ENCODE measurements at places on chromosomes 3 and 15.

DNA sequence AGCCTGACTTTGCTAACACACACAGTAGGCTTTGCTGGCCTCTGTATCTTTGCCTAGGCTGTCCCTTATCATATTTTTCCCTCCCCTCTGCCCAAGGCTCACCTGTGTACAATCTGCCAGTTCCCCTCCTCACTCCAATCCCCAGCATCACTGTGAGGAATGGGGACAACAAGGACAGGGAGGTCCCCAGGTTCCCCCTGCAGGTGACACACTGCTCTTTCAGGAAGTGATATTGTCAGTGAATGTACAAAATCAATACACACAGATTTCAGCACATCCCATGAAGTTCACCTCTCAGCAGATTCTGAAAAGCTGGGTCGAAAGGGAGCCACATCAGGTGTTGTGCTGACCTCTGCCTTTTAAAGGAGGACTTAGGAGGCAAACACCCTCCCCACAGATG lies 177.5 kb downstream of the RAB11A start:
- DNase-seq = no peak

- no peak for DNase-seq
Observed at GRCh38 chr3:148866261-148866660, 1.2 kb downstream of the CPA3 start.

DNA sequence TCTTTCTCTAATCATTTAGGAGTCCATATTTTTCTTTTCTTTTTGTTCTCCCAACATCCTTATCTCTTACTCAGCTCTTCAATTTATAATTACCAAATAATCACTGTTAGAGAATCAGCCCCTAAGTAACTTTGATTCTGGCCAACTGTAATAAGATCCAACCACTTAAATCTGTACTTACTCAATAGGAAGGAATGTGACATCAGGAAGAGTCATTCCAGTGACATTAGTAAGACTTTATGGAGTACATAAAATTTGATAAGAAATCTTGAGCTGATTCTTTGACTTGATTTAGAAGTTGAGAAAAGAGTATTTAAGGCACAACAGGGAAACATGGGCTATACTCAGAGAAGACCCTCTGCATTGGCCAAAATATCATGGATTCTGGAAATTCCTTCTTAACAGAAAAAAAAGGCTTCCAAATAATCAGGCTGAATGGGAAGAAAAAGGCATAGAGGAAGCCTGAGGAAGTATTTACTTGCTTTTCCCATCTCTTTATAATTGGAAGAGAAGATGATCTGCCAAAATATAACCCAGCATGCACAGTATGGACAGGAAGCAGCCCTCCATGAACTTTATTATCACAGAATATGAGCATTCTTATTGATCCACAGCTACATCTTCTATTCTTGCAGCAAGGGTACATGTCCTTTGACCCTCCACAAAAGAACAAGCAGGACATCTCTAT lies 289.7 kb upstream of the TPRG1 start:
- no peak for DNase-seq

- DNase-seq = no peak
Observed at GRCh38 chr3:72102112-72102616, 317.2 kb upstream of the PROK2 start.

DNA sequence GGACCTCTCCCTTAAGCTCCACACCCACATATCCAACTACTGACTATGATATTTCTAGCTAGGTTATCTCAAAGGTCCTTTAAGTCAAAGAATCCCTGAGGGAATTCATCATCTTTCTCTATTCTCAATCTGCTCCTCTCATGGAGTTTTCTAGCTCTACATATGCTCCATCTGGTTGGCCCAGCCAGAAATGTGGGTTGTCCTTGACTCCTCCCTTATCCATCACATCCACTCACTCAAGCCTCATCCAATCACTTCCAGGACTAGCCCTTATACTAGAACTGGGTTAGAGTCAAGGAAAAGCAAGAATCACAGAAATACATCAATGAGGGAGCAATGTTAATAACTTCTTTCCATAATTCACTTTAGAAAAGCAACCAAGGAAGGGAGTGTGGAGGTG lies 45.4 kb downstream of the ZNF106 start:
- no peak for DNase-seq

DNA sequence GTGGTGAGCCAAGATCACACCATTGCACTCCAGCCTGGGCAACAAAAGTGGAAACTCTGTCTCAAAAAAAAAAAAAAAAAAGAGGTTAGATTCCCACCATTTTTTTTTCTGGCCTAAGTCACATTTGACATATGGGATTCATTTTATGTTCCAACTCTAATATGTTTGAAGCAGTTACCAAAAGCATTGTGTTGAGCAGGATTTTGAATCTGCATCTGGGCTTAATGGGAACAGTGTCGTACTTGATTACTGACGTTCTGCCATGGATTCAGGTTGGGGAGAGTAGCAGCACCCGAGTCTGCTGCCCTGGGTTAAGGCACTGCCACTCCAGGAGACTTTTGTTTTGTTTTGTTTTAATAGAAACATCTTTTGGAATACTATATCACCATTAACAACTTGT lies 348.7 kb upstream of the TBL1XR1 start:
- DNase-seq = no peak

DNA sequence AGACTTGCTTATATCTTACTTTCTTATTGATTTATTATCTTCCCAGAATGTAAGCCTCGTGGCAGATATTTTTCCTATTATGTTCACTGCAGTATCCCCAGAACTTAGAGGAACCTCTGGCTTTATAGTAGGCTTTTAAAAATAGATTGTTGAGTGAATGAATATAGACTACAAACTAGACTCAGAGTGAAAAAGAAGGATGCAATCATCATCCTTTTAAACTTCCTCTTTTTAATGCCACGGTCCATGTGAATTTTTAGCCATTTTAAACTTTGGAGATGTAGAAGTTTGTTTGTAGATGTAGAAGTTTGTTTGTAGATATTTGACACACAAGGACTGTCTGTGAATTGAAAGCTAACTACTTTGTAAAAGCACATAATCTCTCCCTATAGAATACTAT lies 7.2 kb upstream of the P2RY12 start:
- DNase-seq = no peak

Data from CD4-positive, alpha-beta T cell treated with Interleukin-6 at 100 ng/mL for 8 hours (primary cell).